ENCODE measurements at places on chromosomes 6 and 20.

- no peak for DNase-seq
Observed at GRCh38 chr6:1629316-1629715, 19.6 kb downstream of the FOXC1 start.

GRCh38 chr20:17671011-17671410, 11.0 kb downstream of the RRBP1 start:
- no peak for DNase-seq

DNA sequence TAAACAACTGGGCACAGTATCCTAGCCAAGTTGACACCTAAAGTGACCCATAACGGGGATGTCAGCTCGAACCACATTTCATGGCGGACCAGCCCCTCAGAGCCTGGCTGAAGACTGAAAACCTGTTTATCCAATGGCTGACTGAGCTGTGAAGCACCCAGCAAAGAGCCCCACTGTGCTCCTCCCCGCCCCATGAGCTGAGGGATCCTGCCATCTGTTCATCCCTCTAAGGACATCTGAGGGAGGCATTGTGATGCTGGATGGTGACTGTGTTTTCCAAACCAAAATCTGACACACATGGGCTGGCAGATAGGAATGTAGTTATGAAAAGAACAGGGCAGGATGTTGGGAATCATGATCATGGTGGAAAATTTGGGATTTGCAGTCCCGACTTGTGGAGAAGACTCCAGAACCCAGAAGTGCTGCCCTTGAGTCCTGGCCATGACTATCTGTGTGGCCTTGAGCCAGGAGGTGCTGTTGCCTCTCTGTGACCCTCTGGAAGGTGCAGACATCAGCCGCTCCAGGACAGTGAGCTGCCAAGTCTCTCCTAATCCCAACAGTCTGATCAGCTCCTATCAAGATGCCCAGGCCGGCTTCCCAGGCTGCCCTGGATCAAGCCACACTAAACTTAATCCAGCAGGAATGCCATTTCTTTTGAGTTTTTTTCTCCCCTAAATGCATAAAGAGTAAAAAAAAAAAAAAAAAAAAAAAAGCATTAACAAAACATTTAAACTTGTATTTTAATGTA, 5.7 kb downstream of the EDN3 start:
- no peak for DNase-seq

DNA sequence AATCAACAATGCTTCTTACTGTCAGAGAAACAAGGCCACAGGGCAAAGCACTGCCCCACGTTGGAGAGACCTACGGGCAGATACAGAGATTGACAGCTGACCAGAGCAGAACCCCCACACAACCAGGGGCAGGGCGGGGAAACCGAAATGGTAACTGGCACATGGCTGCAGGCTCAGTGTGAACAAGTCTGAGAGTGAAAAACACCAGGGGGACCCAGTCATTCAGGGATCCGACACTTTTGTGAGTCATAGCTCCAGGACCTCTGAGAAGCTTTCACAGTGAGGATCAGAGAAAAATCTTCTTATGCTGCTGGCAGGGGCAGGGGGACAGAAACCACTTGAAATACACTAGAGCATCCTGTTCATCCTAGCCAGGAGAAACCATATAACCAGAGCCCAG, 254.2 kb downstream of the C6orf118 start:
- no peak for DNase-seq

- no peak for DNase-seq
Observed at GRCh38 chr6:70198785-70199184, 104.1 kb downstream of the COL9A1 start.

DNA sequence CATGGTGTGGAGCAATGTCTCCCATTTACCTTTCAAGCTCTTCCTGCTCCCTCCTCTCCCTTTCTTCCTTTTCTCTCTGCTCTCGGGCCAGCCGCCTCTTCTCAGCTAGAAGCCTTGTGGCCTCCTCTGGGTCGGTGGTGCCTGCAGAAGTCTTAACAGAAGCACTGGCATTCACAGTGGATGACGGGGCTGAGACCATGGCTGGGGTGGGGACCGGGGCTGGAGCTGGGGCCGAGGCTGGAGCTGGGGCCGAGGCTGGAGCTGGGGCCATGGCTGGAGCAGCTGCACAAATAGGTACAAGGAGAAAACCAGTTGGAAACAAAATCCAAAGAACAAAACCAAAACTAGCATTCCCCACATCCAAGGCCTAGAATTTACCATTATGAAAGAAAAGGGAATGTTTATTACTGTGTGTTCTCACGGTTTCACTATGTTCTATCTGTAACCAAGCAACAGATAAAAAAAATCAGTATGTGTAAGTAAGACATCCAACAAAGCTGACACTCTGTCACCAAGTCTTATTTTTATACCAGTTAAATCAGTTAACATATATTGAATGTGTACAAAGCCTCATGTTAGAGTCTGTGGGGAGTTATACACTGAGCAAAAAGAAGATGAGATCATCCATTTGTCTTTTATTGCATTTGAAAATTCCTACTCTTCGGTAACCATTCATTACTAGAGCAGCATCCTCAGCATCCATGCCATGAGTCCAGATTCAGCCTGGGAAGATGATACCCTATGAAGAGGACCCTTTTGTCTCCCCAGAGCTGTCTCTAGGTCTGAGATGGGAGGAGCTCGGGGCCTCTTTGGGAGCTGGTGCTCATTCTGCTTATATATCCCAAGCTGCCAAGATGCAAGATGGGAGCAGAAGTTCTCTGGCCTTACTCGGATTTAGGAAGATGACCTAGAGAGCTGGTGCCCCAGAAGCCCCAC, 73.0 kb upstream of the BCLAF1 start:
- DNase-seq: no peak

DNA sequence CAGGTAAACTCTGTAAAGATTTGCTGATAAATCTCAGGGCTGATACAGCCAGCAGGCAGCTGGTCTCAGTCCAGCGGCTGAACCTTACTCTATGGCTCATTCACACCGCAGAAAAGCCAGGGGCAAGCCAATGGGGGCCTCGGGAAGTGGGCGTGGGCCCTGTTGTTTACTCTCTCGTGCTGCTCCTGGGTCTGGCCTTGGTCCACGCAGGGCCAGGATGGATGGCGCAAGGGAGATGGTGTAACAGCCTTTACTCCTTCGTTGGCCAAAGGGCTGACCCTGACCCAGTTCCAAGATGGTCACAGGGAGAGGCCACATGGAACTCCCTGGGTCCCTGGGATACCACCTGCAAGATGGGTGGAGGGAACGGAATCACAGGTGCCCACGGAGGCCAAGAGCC, 16.2 kb downstream of the KCNK17 start:
- DNase-seq: no peak

DNA sequence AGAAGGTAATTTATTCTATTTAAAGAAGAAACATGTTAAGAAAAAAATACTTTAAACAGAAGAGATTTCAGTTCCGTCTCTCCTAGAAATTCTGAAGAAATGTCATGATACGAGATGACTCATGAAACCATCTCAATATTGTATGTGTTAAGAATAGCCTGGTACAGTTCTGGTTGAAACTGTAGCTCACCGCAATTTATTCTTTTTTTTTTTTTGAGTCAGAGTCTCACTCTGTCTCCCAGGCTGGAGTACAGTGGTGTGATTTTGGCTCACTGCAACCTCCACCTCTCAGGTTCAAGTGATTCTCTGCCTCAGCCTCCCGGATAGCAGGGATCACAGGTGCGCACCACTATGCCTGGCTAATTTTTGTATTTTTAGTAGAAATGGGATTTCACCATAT, 103.3 kb downstream of the ARHGAP18 start:
- peak; percentile 48 for DNase-seq

GRCh38 chr6:2919401-2919800, 16.3 kb upstream of the SERPINB9 start:
- no peak for DNase-seq

DNA sequence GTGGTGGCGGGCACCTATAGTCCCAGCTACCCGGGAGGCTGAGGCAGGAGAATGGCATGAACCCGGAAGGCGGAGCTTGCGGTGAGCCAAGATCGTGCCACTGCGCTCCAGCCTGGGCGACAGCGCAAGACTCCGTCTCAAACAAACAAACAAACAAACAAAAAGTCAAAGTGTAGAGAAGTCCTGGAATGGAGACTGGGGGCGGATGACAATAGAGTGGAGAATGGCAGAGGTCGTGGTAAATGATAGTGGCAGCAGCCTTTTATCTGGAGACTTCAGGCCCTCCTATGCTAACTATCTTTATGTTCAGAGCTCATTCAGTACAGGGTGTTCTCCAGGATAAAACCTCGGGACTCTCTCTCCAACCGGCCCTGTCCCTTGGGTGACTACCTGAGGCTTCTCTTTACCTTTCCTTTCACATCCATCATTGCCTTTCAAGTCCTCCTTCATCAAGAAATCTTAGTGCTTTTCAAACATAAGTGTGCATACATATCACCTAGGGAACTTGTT, 1.4 kb upstream of the FKBPL start:
- DNase-seq: no peak

DNA sequence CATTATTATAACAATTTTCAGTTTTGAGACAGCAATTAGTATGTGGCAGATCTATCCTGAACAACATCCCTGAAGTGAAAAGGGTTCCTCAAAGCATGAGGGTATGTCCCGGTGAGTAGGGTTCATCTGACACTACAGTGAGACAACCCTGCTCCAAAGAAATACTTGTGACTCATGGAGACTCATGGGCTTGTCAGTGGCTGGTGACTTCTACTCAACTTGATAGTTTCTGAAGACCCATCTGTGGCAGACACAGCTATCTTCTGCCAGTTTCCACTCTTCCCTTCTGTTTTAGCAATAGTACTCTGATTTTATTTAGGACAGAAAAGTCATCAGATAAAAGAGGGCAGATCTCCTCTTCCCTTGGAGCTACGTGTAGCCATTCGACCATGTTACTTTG, 41.4 kb downstream of the MAP3K7 start:
- no peak for DNase-seq

- DNase-seq: no peak
Observed at GRCh38 chr6:133730881-133731280, 158.0 kb upstream of the TCF21 start.

DNA sequence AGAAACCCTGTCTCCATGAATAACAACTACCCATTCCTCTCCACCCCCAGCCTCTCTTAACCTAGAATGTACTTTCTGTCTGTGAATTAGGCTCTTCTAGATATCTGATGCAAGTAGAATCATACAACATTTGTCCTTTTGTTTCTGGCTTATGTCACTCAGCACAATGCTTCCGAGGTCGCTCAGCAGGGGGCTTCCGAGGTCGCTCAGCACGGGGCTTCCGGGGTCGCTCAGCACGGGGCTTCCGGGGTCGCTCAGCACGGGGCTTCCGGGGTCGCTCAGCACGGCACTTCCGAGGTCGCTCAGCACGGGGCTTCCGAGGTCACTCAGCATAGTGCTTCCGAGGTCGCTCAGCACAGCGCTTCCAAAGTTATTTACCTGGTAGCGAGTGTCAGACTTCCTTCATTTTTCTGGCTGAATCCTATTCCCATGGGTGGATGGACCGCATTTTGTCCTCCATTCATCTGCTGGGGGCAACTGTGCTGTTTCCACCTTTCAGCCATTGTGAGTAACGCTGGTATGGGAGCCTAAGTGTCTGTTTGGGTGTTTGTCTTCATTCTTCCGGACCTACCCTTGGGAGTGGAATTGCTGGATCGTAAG, 31.0 kb upstream of the BHLHE23 start:
- DNase-seq: no peak

DNA sequence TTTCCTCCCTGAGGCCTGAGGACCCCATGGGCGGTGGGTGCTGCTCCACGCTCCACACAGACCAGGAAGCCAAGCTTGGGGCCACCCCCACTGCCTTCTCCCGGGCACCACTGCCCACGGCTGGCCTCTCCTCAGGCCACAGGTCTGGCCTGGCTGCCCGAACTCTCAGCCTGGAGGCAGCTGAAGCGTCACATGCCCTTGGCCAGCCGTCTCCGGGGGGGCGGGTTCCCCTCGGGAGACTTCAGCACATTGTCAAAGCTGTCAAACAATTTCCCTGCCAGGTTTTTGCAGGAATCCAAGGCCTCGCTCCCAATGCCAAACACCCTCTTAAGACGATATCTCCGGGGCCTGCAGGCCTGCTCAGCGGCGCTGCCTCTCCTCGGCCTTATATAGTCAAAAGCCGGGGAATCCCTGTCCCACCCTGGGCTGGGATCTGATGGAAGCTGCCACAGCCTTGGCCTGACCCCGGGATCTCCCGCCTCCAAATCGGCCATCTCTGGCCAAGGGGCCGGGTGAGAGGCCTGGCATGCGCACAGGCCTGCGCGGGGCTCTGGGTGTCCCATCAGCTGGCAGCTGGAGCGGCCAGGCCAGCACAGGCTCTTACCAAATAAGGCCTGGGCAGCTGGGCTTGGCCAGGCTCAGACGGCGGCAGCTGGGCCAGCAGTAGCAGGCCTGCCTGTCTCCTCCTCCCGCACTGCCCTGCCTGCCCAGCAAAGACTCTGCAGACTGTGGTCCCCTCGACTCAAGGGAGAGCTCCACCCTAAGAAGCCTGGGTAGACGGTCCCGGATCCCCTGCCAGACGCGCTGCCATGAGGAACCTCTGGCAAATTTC, 49.7 kb downstream of the RBM38 start:
- DNase-seq: peak; percentile 77

Data from fibroblast of gingiva (primary cell).